ENCODE measurements at places on chromosomes 2 and 18. TPM values are rescaled to one million over a fixed set of nuclear protein-coding genes. Genes with fewer than 3 reads are reported as not detected.

The NETO1 gene
- not detected for total RNA-seq

The PSTPIP2 gene
- 7.2 TPM for total RNA-seq

The CD28 gene
- total RNA-seq: 0.56 TPM

The LBX2 gene
- total RNA-seq: not detected

The SLC25A12 gene
- 34.0 TPM for total RNA-seq

The DUSP19 gene
- 2.7 TPM for total RNA-seq

The TCF7L1 gene
- total RNA-seq: 5.2 TPM

The C2orf81 gene
- total RNA-seq: 5.5 TPM

The DLX1 gene
- total RNA-seq: not detected

The NYAP2 gene
- total RNA-seq: not detected

The ZNF396 gene
- 1.7 TPM for total RNA-seq

The DNAJC5G gene
- not detected for total RNA-seq

The PPP1R1C gene
- 0.61 TPM for total RNA-seq

The CKAP2L gene
- not detected for total RNA-seq

The PTPRN gene
- total RNA-seq: 1.7 TPM

The PPP4R1 gene
- total RNA-seq: 91.7 TPM

The RETREG2 gene
- 42.9 TPM for total RNA-seq

The B3GNT7 gene
- total RNA-seq: 34.0 TPM

The EVA1A gene
- total RNA-seq: 1.2 TPM

The CLEC4F gene
- total RNA-seq: 0.38 TPM

The FOXI3 gene
- not detected for total RNA-seq

The SERPINB3 gene
- total RNA-seq: not detected

The ADGRF3 gene
- not detected for total RNA-seq

All from ovary (tissue), 10 donors.